ENCODE measurements at places on chromosomes 11 and 22. TPM values are rescaled to one million over a fixed set of nuclear protein-coding genes. Genes with fewer than 3 reads are reported as not detected.

GRCh38 chr11:45320371-45320770 lies 34.2 kb upstream of the SYT13 start:
- no peaks in the 10 kb centered on the region for H3K36me3 ChIP-seq
- H3K4me1 ChIP-seq: no peaks in the 10 kb centered on the region
- no peaks in the 10 kb centered on the region for H3K27me3 ChIP-seq
- H3K27ac ChIP-seq: no peak overlapping the region
- no peak overlapping the region for H3K4me3 ChIP-seq

DNA sequence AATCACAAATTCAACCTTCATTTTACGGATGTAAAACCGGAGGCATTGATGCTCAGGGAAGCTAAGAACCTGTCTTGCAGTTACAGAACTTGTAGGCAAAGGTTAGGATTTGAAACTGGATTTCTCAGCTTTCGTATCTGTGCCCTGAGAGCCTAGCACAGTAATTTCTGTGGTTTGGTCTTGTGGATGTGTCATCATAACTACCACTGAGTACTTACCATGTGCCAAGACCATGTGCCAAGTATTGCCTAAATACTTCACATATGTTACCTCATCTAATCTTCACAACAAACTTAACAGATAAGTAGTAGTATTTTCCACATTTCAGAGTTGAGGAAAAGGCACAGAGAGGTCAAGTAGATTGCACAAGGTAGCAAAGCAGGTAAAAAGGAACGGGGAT lies 140.7 kb downstream of the NXPE2 start:
- H3K4me3 ChIP-seq: no peak overlapping the region
- no peak for DNase-seq
- no peak overlapping the region for H3K27ac ChIP-seq
- H3K4me1 ChIP-seq: no peaks in the 10 kb centered on the region
- no peaks in the 10 kb centered on the region for H3K36me3 ChIP-seq

DNA sequence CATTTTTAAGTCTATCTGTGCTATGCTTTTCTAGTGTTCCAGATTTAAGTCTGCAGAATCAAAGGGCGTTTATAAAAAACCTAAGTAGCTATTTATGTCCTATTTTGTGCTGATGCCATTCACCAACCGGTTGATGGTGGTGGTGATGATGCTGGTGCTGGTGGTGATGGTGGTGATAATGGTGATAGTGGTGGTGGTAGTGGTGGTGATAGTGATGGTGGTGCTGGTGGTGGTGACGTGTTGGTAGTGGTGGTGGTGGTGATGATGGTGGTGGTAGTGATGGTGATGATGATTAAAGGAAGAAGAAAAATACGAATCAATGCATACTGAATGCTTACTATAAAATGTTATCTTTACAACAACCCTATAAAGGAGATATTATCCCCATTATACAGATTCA lies 178.2 kb downstream of the OPCML start:
- no peaks in the 10 kb centered on the region for H3K27me3 ChIP-seq
- H3K4me3 ChIP-seq: no peak overlapping the region
- H3K4me1 ChIP-seq: no peaks in the 10 kb centered on the region
- H3K27ac ChIP-seq: no peak overlapping the region
- DNase-seq: no peak
- no peaks in the 10 kb centered on the region for H3K36me3 ChIP-seq

DNA sequence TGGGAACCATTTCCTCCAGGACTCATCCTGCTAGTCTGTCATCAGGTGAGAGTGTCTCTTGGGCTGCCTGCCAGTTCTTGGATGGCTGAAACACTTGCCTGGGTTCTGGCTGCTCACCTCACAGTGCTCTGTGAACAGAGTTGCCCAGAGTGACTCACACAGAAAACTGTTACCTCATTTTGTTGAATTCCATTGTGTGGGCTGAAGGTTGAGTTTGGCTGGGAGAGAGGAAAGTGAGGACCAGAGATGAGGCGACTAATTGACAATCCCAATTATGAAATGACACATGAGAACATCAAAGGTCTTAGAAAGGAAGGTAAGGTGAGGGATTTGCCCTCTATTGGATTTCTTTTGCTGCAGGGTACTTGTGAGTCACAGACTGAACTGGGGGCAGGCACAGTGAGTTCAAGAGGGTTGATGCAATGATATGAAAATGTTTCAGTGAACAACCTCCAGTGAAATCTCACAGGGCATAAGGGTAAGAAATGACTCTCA lies 20.2 kb upstream of the CALCB start:
- no peaks in the 10 kb centered on the region for H3K36me3 ChIP-seq

- H3K27ac ChIP-seq: no peak overlapping the region
- no peaks in the 10 kb centered on the region for H3K36me3 ChIP-seq
- H3K27me3 ChIP-seq: no peaks in the 10 kb centered on the region
- no peak overlapping the region for H3K4me3 ChIP-seq
- H3K4me1 ChIP-seq: peaks cover 5% of the 10 kb centered on the region
These were observed 118.3 kb downstream of the CD44 start for GRCh38 chr11:35257281-35257680.

- H3K4me1 ChIP-seq: peaks cover 15% of the 10 kb centered on the region
- H3K27me3 ChIP-seq: peaks cover 13% of the 10 kb centered on the region
- no peak overlapping the region for H3K27ac ChIP-seq
- no peaks in the 10 kb centered on the region for H3K36me3 ChIP-seq
- no peak overlapping the region for H3K4me3 ChIP-seq
These were observed 257.1 kb upstream of the CADM1 start for GRCh38 chr11:115761348-115761747.

DNA sequence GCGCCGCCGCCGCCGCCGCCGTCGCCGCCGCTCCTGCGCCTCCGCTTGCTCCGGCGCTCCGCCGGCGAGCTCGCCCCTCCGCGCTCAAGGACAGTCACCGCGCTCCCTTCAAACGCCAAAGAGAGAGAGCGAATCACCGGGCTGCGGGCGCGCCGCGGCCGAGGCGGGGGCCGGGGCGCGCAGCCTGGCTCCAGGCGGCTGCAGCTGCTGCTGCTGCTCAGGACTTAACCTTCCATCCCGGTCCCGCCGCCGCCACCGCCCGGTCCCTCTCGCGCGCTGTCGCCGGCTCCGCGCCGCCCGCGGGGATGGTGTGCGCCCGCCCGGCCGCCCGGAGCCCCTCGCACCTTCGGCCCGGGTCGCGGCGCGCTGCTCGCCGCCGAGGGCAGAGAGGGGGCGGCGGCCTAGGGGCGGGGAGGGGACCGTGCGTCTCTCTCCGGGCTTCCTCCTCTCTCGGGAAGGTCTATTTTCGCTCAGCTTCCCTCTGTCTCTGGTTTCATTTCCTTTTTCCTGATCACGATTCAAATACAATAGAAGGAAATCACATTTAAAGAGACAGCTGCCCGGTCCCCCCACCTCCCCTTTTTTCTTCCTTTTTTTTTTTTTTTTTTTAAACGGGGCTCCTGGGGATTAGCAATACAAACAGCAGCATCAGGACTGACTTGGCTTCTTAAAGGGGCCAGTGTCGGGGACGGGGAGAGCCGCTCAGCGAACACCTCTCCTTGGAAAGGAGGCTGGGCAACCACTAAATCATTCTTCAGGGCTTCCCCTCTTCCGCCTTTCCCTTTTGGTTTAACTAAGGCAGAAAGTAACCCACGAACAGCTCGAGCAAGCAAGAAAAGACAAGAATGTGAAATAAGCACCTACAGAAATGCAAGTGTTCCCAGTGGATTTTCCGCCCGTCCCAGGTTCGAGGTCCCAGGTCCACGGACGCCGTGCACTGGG lies 22.1 kb downstream of the LMO2 start:
- DNase-seq: peak; percentile 73
- H3K4me1 ChIP-seq: peaks cover 31% of the 10 kb centered on the region
- H3K36me3 ChIP-seq: no peaks in the 10 kb centered on the region
- H3K4me3 ChIP-seq: peak overlapping the region; percentile 62
- peak overlapping the region; percentile 87 for H3K27ac ChIP-seq

- H3K27ac ChIP-seq: no peak overlapping the region
- peaks cover 58% of the 10 kb centered on the region for H3K36me3 ChIP-seq
- no peak for DNase-seq
- H3K4me3 ChIP-seq: no peak overlapping the region
- H3K4me1 ChIP-seq: no peaks in the 10 kb centered on the region
- no peaks in the 10 kb centered on the region for H3K27me3 ChIP-seq
These were observed 14.8 kb downstream of the ARFGAP2 start for GRCh38 chr11:47161890-47162289.

DNA sequence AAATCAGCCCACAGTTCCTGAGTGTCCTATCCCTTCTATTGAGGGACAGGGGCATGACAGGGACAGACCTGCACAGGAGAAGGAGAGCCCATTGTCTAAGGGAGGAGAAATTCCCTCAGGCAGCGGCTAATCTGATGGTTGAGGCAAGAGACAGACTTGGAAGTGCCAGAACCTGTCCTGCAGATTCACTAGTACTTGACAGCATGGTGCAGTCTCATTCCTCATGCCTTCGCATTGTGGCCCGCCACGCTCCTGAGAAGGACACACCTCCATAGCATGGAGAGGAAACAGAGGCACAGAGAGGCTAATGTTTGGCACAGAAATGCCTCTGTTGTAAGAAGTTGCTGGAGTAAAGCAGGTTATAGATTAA lies 3.2 kb downstream of the P2RY6 start:
- no peak overlapping the region for H3K27ac ChIP-seq
- H3K27me3 ChIP-seq: no peaks in the 10 kb centered on the region
- H3K4me3 ChIP-seq: no peak overlapping the region
- DNase-seq: no peak

DNA sequence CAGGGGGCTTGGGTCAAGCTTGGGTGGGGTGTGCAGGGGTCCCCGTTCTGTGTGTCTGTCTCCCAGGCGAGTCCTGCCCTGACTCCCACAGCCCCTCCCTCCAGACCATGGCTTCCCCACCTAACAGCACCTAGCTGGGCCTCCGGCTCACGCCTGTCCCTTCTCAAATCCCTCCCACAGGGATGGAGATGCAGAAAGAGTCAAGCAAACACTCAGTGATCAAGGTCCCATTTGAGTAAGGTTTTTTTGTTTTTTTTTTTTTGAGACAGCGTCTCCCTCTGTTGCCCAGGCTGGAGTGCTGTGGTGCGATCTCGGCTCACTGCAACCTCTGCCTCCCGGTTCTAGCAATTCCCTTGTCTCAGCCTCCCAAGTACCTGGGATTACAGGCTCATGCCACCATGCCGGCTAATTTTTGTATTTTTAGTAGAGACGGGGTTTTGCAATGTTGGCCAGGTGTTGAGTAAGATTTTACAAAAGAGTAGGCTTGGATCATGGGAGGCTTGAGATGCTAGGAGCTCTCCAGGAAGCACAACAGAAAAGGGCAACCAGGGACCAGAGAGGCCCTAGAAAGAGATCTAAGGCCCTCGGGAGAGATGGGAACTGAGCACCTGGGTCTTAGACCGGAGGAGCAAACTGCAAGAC lies 5.7 kb downstream of the APOBEC3D start:
- H3K27me3 ChIP-seq: no peaks in the 10 kb centered on the region
- no peak for DNase-seq
- no peak overlapping the region for H3K4me3 ChIP-seq
- H3K4me1 ChIP-seq: peaks cover 8% of the 10 kb centered on the region
- no peak overlapping the region for H3K27ac ChIP-seq
- peaks cover 10% of the 10 kb centered on the region for H3K36me3 ChIP-seq

- H3K4me1 ChIP-seq: peaks cover 21% of the 10 kb centered on the region
- H3K4me3 ChIP-seq: no peak overlapping the region
- H3K27me3 ChIP-seq: no peaks in the 10 kb centered on the region
- H3K36me3 ChIP-seq: no peaks in the 10 kb centered on the region
- no peak overlapping the region for H3K27ac ChIP-seq
These were observed 3.7 kb upstream of the INPPL1 start for GRCh38 chr11:72220696-72221363.

GRCh38 chr11:96036863-96037262 lies 113.0 kb upstream of the MTMR2 start:
- H3K27ac ChIP-seq: no peak overlapping the region
- no peaks in the 10 kb centered on the region for H3K36me3 ChIP-seq
- no peaks in the 10 kb centered on the region for H3K27me3 ChIP-seq

- H3K4me1 ChIP-seq: no peaks in the 10 kb centered on the region
- H3K27me3 ChIP-seq: no peaks in the 10 kb centered on the region
- H3K4me3 ChIP-seq: no peak overlapping the region
- H3K27ac ChIP-seq: no peak overlapping the region
- DNase-seq: no peak
These were observed 37.8 kb downstream of the PRR5L start for GRCh38 chr11:36333897-36334296.

GRCh38 chr22:28514321-28514821 lies 165.3 kb downstream of the TTC28 start:
- no peak overlapping the region for H3K27ac ChIP-seq
- no peaks in the 10 kb centered on the region for H3K36me3 ChIP-seq
- H3K27me3 ChIP-seq: no peaks in the 10 kb centered on the region
- no peak for DNase-seq

- no peak for DNase-seq
- no peaks in the 10 kb centered on the region for H3K27me3 ChIP-seq
- no peaks in the 10 kb centered on the region for H3K36me3 ChIP-seq
These were observed 754.4 kb upstream of the ARHGAP42 start for GRCh38 chr11:99932684-99933083.

DNA sequence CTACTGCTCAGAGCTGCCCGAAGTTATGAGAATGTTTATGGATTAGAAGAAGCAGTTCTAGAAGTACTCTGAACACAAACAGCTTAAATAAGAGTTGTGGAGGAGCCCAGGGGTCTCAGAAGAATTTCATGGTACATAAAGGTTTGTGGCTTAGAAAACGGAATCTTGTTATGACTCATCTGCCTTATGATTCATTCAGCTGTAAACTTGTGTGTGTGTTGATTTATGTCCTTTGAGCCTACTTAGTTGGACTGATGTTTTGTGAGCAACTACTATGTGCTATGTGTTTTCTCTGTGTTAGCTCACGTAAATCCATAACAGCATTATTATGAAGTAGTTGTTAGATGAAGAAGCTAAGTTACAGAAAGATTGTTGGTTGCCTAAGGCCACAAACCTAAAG lies 203.7 kb downstream of the PGR start:
- no peaks in the 10 kb centered on the region for H3K36me3 ChIP-seq
- no peaks in the 10 kb centered on the region for H3K4me1 ChIP-seq
- H3K27ac ChIP-seq: no peak overlapping the region
- H3K4me3 ChIP-seq: no peak overlapping the region

GRCh38 chr22:28024422-28024888 lies 105.4 kb upstream of the PITPNB start:
- peaks cover 46% of the 10 kb centered on the region for H3K4me1 ChIP-seq
- H3K36me3 ChIP-seq: peaks cover 8% of the 10 kb centered on the region
- no peaks in the 10 kb centered on the region for H3K27me3 ChIP-seq
- no peak overlapping the region for H3K27ac ChIP-seq
- H3K4me3 ChIP-seq: no peak overlapping the region

Gene HIC2
- total RNA-seq: 5.7 TPM

Gene CACNA1I
- 0.21 TPM for total RNA-seq

Gene ART1
- total RNA-seq: 1.0 TPM

Gene OR4D5
- total RNA-seq: not detected

Gene OR52B6
- total RNA-seq: not detected
